Stimulated activated CD8-positive, alpha-beta memory T cell treated with anti-CD3 and anti-CD28 coated beads, Interleukin-15, amount 100 ng/mL, for 4 hours (primary cell): ENCODE measurements at places on chromosomes 13 and 19.

DNA sequence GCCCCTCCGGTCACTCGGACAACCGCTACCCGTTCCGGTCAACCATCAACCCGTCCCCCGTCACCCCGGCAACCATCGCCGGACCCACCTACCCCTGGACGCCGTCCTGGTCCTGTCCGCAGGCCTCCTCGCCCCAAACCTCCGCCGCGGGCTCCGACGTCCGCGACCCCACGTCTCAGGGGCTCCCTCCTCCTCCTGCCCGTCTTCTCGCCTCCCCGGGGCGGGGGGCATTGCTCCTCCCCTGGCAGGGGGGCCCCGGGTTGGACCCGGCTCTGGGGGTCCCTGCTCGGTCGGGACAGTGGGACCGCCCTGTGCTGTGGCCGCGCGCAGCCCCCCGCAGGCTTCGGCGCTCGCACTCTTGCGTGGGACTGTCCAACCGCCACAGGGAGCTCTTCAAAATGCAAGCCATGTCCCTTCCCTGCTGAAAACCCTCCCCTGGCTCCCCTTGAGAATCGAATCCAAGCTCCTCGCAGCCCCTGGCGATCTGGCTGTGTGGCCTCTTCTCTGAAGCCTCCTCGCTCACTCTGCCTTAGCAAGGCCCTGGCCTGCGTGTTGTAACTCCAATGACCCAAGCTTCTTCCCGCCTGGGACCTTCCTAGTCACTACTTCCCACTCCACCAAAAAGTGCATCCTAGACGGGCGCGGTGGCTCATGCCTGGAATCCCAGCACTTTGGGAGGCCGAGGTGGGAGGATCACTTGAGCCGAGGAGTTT is 8.4 kb downstream of the EPHX3 start:
- DNase-seq, result no peak

DNA sequence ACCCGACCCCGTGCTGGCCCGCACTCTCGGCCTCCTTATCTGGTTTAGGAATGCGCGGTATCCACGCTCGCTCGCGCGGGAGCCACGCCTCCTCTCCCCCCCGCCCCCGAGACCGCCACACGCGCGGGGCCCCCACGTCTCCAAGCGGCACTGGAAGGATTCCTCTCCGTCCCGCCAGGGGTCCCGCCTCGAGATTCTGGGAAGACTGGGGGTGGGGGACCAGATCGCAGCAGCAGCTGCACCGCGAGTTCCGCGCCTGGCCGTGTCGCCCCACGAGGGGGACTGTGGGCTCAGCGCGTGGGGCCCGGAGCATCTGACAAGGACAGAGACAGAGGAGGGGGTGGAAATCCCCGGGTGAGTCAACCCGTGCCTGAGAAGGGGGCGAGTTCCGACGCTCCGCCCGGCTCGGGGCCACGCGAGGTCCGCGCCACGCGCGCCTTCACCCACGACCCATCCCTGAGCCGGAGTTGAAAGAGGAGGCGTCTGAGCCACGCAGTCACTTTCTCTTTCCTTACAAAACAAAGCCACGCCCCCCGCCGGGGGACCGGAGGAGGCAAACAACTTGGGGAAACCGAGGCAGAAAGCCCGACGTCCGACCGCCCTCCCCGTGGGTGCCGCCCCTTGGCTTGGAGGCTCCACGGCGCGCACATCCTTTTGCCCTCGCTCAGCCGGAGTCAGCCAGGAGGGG is 814 bp downstream of the S1PR2 start:
- peak; percentile 71 for DNase-seq

DNA sequence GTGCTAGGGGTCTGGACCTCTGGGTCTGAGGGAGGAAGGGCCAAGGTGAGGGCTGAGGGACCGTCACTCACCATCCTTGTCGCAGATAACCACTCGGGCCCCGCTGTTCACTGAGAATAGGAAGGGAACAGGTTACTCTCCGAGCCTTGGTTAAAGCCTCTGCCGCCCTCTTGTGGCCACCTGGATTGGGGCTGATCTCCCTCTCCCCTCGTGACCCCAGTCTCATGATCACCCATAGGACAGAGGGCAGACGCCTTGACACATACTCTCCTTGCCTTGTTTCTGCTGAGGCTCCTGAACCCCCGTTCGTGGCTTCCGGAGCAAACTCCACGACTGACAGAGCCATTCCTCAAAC is 580 bp downstream of the HSD17B14 start:
- DNase-seq, result peak; percentile 85

DNA sequence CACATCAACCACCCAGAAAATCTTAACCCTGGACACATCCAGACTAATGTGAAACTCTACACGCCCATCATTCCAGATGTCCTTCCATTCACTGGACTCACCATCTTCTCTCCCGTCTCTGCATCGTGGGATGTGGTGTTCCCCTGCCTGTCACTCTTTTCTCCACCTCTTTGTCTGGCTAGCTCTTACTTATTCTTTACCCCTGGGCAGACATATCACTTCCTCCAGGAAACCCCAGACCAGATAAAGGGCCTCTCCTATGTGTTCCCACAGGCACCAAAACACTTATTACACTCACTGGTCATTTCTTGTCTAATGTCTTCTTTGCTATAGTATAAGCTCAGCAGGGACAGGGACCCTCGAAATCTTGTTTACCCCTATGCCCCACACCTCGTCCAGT is 109.3 kb upstream of the IPO5 start:
- no peak for DNase-seq

- no peak for DNase-seq
Observed at GRCh38 chr13:67966065-67966464, 735.9 kb upstream of the PCDH9 start.

- no peak for DNase-seq
Observed at GRCh38 chr13:105936816-105937215, 598.6 kb downstream of the EFNB2 start.

DNA sequence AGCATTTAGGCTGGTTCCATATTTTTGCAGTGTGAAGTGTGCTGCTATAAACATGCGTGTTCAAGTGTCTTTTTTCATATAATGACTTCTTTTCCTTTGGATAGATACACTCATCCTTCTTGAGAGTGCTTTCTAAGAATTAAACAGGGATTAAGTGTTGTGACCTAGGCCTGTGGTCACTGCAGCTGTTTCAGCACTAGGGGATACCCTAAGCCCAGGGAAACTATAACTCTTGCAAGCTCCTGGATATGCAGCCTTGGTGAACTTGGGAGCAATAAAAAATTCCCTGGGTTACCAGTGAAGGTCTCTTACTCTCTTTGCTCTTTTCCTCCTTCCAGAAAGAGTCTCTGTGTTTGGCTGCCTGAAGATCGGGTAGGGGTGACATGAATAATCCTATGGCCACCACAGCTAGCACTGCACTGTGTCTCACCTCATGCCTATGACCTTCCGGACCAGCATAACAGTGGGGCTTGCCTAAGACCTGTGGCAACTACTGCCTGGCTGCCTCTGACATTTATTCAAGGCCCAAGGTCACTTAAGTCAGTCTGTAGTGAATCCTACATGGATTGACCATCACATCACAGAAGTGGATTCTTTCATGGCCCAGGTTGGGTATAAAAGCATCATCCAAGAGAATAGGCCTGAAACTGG is 799.7 kb downstream of the DACH1 start:
- DNase-seq, result no peak

DNA sequence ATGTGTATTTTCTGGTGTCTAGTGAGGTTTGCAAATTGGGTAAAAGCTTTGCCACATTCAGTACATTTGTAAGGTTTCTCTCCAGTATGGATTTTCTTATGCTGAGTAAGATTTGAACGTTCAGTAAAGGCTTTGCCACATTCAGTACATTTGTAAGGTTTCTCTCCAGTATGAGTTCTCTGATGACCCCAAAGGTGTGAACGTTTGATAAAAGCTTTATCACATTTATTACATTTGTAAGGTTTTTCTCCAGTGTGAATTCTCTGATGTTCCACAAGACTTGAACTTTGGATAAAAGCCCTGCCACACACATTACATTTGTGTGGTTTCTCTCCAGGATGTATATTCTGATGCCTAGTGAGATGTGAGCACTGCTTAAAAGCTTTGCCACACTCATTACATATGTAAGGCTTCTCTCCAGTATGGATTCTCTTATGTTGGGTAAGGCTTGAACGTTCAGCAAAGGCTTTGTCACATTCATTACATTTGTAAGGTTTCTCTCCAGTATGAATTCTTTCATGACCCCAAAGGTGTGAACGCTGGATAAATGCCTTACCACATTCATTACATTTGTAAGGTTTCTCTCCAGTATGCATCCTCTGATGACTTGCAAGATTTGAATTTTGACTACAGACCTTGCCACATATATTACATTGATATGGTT is 17.4 kb downstream of the ZNF677 start:
- DNase-seq, result no peak

DNA sequence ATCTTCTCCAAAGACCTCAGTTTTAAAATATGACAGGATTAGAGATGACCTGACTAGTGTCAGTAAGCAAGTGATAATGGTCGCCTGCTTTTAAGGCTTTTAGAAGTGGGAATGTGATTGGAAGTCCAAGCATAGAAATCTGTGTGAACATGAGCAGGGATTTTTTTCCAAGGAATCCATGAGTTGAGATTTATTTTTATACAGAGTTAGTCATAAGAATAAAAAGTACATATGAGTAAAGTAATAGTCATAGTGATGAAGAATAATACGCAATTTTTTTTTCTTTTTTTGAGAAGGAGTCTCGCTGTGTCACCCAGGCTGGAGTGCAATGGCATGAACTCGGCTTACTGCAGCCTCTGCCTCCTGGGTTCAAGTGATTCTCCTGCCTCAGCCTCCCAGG is 1.6 kb downstream of the ZNF546 start:
- DNase-seq, result no peak

DNA sequence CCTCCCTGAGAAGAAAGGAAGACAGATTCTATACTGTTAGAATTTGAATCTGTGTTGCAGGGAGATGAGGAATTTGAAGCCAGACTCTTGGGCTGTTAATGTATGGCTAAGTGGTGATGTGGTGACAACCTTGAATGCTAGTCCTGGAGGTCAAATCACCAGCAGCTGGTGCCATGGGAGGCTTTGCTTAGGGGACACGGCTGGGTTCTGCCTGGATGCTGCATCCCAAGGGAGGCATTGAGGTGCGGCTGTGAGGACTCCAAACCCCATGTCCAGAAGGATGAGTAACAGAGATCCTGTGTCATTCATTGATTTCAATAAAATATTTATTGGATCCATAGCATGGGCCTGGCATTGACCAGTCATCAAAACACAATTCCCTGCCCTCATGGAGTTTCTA is 42.3 kb downstream of the RFX2 start:
- DNase-seq, result no peak

- no peak for DNase-seq
Observed at GRCh38 chr13:101401196-101401595, 15.1 kb downstream of the NALCN start.

DNA sequence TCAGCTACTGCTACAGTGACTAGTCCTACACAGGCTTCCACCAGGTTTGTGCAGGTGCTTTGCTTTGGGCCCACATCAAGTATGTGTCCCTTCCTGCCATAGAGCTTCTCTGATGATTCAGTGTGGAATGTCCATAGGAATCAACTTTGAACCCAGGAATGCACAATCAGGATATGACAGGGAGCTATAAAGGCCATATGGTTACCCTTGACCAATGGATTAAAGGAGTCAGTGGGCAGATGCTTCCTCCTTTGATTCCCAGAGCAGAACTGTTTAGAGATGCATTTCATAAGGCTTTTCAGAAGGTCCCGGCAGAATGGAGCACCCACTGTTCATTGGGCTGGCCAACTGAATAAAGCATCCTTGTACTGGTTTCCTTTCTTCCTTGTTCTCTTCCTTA is 145.2 kb upstream of the WASF3 start:
- DNase-seq, result no peak

DNA sequence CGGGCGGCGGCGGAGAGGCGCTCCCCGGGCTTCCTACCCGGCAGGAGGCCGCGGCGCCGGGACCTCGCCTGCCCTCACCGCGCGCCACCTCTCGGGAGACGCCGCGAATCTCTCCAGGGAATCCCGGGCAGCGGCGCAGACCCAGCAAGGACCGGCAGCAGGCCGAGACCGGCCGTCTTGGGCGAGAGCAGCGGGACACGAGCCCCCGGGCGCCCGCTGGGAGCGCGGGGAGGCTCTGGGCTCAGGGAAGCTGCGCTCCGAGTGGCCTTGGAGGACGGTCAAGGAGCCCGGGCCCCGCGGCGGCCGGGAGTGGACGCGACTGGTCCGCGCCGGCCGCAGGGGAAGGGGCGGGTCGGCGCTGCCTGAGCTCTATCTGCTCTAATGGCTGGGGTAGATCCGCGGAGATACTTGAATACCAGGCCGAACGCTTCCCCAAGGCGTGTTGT is 14.7 kb downstream of the CDX2 start:
- no peak for DNase-seq

DNA sequence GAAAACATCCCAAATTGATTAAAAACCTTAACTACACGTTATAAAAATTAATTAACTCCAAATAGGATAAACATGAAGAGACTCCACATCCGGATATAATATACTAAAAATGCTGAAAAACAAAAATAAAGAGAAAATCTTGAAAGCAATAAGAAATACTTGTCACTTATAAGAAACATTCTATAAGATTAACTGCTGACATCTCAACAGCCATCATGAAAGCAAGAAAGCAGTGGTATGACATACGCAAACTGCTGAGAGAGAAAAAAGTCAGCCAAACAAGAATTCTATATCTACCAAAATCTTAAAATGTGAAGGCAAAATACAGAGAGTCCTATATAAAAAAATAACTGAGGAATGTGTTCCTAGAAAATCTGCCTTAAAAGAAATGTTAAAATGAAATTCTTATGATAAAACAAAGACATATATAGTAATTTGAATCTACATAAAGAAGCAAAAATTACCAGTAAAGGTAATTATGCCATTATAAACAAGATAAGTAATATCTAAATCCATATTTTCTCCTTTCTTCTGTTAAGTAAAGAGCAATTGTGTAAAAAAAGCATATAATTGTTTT is 1851.1 kb downstream of the PCDH9 start:
- DNase-seq, result no peak

- DNase-seq, result no peak
Observed at GRCh38 chr19:51799034-51799773, 4.2 kb downstream of the FPR3 start.

- no peak for DNase-seq
Observed at GRCh38 chr13:95246292-95247082, 54.8 kb downstream of the ABCC4 start.

DNA sequence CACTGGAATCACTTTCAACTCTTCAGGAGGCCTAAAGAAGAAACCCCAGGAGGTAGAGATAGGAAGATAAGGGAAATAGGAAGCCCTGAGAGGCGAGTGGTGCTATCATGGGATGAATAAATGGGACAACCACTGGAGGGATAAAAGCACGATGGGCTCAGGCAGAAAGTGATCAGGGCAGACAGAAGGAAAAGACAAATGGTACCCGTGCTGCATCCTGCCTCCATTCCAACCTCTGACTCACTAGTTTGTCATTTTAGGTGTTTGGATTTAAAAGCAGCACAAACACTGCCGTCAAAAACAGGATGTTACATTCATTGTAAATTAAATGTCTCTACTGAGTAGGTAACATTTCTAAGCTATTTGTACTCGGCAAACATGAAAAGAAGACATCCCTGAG is 314.3 kb upstream of the HTR2A start:
- no peak for DNase-seq

- DNase-seq, result no peak
Observed at GRCh38 chr19:31066385-31066784, 282.9 kb downstream of the TSHZ3 start.
